Kidney (tissue), 22 donors: ENCODE measurements at places on chromosomes 12 and 14. TPM values are rescaled to one million over a fixed set of nuclear protein-coding genes. Genes with fewer than 3 reads are reported as not detected.

Gene LRP6
- 7.5 TPM for polyA plus RNA-seq

DNA sequence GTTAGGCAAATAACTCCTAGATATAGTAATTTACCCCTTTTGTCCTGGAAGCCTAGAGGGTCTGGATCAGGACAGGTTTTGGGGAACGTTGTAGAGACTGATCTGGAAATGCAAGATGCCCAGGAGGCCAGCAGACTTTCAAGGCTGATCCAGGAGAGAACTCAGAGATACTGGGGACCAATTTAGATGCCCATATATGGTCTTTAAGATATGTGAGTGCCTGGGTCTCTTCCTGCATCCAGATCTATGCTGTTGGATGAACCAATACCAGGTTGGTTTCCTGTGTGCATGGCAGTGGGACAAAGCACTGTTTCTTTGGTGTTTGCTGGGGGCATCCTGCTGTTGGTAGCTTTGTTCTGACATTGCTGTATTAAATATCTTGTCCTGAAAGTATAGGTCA, 5.4 kb downstream of the ERG28 start:
- peaks cover 10% of the 10 kb centered on the region for H3K36me3 ChIP-seq
- H3K4me3 ChIP-seq: no peak overlapping the region
- no peak overlapping the region for H3K27ac ChIP-seq
- H3K27me3 ChIP-seq: no peaks in the 10 kb centered on the region
- no peak for DNase-seq

Gene FBXW8
- polyA plus RNA-seq: 3.3 TPM

DNA sequence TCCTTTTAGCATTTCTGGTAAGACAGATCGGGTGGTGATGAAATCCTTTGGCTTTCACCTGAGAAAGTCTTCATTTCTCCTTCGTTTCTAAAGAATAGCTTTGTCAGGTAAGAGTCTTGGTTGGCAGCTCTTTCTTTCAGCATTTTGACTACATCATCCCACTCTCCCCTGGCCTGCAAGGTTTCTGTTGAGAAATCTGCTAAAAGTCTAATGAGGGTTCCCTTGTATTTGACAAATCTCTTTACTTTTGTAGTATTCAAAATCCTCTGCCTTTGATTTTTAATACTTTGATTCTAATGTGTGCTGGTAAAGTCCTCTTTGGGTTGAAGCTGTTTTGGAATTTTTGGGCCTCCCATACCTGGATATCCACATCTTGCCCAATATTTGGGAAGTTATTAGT, 120.2 kb downstream of the PAX9 start:
- no peaks in the 10 kb centered on the region for H3K27me3 ChIP-seq
- no peak for DNase-seq
- H3K4me1 ChIP-seq: no peaks in the 10 kb centered on the region
- no peak overlapping the region for H3K4me3 ChIP-seq
- no peaks in the 10 kb centered on the region for H3K36me3 ChIP-seq
- H3K27ac ChIP-seq: no peak overlapping the region
